Sciatic nerve (tissue), 2 donors: ENCODE measurements at places on chromosomes 6 and 20. TPM values are rescaled to one million over a fixed set of nuclear protein-coding genes. Genes with fewer than 3 reads are reported as not detected.

DNA sequence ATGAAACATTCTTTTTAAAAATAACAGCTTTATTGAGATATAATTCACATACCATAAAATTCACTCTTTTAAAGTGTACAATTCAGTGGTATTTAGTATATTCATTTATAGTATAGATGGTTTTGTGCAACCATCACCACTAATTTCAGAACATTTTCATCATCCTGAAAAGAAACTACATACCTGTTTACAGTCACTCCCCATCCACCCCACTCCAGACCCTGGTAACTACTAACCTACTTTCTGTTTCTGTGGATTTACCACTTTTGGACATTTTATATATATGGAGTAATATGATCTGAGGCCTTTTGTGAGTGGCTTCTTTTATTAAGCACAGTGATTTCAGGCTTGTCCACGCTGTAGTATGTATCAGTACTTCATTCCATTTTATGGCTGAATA, 2.5 kb upstream of the TMEM217 start:
- DNase-seq: no peak

Gene CBLN4
- total RNA-seq: 14.1 TPM

DNA sequence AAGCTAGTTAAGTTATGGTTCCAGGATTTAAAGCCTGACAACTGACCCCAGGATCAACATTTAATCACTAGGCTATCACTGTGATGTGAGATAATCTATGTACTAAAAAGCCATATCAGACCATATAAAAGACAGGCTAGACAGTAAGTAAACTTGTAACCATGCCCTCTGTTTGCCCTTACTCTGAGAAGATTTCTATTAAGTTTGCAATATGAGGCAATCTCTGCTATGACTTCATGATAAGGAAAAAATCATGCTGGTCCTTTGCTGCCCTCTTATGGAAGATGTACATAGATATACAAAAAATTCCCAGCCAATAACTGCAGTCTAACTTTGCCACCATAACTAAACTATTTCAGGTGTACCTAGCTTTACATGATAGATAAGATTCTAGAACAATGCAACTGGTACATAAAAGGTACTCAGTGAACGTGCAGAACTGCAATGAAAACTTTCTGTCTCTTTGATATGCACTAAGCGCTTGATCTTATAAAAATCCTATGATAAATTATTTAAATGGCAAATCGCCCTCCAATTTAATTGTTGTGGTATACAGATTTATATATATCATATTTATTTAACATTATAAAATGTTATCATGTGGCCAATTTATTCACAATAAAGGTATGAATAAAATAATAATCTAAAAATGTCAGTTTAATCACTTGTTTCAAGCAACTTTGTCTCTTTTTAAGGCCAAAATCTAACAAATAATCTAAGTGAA, 70.5 kb downstream of the FAM217A start:
- no peak for DNase-seq

DNA sequence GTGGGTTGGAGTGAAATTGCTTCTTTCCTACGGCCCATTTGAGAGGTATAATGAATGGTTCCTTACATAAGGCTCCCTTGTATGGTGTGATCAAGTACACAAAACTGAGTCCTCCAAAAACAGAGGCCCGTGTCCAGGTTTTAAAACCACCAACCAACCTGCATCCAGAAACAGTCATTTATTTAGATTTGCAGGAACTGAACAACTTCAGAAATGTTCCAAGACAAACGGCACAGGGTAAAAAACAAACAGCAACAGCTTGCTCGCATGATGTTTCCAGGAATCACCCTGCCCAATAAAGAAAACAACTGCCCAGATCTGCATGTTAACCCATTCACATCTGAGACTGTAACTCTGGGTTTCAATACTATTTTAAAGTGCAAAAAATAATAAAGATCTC, 40.2 kb upstream of the TRAM2 start:
- no peak for DNase-seq

Gene OR2B6
- not detected for total RNA-seq

Gene ESR1
- 16.5 TPM for total RNA-seq

Gene EBF4
- total RNA-seq: 15.3 TPM

DNA sequence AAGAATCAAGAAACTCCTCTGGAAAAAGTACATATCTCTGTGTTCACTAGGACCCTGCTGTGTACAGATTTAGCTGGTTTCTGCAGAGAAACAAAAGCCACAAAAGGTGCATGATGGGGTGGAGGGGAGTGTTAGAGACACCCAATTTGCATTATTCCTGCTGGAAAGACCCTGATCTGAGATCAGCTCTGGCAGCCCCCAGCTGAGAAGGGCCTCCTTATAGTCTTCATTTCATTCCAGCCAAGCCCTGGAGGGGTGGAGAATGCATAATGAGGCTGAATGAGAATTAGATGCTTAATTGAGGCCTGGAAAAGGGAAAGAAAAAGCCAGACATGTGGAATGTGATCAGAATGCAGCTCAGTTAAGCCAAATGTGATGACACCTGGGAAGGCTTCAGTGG, 545.6 kb downstream of the KIF16B start:
- no peak for DNase-seq

- DNase-seq: no peak
These were observed 709 bp upstream of the ASXL1 start for GRCh38 chr20:32357375-32357868.

Gene ZNF165
- 1.2 TPM for total RNA-seq

Gene MROH8
- total RNA-seq: 5.2 TPM

- DNase-seq: no peak
These were observed 19.4 kb upstream of the CCM2L start for GRCh38 chr20:31990641-31991338.

Gene SLC17A2
- not detected for total RNA-seq

Gene PPP1R3G
- total RNA-seq: 1.7 TPM
